GF-D8 (cell line): ENCODE measurements at places on chromosomes 11 and 22.

GRCh38 chr22:26835929-26836528 lies 178.6 kb downstream of the MIAT start:
- DNase-seq, result no peak

DNA sequence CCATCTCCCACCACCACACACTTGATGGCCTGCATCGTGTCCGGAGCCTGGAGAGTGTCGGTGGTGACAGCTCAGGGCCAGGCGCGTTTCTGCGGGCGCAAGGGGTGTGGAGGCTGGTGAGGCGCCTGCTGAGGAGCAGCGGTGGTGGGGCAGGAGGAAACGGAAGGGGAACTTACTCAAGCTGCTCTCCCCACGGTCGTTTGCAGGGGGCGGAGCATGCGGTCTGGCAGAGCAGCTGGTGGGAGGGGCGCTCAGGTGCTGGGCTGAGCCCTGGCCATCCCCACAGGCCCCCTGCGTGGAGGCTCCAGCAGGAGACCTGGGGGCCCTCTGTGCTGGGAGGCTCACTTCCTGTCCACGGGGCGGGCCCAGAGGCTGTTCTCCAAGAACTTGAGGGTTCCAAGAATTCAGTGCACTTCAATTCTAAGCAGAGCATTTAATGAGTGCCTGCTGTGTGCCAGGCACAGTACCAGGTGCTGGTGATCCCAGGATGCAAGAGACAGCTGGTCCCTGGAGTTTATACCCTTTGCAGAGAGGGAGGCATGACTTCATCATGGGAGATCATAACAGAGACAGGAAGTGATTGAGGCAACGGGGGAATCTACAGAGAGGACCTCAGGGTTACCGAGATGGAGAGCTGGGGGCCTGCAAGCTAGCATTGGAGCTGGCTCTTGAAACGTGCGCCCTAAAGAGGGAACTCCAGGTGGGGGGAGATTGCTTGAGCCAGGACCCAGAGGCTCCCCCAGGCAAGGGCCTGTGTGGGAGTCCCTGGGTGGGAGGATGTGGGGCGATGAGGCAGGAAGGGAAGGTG lies at the start of gene RAC2:
RAC2 (minus strand) TSS at position 156 of the 808 bp plus-strand sequence; CDS start at position 35, 121 bp downstream.
- peak; percentile 99 for DNase-seq

- DNase-seq, result no peak
Measured at GRCh38 chr11:35146074-35146521, 7.1 kb downstream of the CD44 start.

GRCh38 chr22:39946503-39947219 lies 13.5 kb upstream of the TMA7B start:
- DNase-seq, result no peak

DNA sequence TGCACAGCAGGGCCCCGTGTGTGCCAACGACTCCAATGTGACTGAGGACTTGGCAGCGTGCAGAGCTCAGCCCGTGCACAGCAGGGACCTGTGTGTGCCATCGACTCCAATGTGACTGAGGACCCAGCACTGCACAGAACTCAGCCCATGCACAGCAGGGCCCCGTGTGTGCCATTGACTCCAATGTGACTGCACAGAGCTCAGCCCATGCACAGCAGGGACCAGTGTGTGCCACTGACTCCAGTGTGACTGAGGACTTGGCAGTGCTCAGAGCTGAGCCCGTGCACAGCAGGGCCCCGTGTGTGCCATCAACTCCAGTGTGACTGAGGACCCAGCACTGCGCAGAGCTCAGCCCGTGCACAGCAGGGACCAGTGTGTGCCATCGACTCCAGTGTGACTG lies 347.8 kb upstream of the B3GAT1 start:
- no peak for DNase-seq

DNA sequence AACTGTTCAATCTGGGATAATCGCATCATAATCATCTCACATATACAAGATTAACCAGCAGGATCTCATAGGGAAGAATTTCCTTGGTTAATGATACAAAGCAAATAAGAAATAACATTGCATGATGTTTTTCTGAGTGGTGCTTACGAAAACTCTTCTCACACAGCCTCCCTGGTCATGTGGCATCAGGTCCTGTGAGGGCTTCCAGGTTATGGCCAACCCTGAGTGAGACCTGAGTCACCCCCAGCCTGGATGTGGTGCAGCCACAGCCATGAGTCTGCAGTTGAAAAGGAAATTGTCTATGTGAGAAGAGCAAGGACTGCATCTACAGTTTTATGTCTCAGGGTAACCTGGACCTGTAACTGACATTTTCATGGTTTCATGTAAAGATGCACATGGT lies 90.5 kb upstream of the XKR3 start:
- no peak for DNase-seq

- no peak for DNase-seq
Measured at GRCh38 chr22:21755851-21756284, 20.3 kb upstream of the YPEL1 start.

DNA sequence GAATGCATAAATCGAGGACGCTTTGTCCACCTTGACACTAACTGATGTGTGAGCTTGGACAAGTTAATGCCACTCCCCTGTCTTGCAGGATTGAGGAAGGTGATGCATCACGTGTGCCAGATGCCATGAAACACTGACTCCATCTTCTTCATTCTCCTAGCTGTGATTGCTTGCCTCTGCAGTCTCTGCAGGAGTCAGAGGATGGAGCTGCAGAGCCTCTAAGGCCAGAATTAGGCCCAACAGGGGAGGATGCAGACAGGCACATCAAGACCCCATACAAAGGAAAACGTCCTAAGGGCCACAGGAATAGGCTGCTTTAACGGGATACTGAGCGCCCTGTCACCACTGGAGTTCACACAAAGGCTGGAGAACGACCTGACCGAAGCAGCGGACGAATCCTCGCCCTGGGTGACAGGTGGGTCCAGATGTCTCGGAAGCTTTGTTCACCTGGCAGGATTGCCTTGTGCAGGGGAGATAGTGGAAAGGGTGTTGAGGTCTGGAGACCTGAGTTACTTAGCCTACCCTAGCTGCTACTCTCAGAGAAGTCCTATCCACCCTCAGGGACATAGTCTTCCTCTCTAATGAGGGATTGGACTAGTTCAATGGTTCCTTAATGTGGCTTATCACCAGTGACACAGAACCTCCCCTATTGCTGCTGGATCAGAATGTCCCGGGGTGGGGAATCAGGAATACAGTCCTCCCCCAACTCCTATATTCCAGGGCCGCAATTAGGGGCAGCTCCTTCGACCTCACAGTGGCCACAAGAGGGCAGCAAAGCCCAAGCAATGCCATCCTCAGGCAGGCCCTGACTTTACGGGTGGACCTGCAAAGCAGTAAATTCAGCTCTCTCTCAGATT lies 32.4 kb downstream of the DBX1 start:
- no peak for DNase-seq

DNA sequence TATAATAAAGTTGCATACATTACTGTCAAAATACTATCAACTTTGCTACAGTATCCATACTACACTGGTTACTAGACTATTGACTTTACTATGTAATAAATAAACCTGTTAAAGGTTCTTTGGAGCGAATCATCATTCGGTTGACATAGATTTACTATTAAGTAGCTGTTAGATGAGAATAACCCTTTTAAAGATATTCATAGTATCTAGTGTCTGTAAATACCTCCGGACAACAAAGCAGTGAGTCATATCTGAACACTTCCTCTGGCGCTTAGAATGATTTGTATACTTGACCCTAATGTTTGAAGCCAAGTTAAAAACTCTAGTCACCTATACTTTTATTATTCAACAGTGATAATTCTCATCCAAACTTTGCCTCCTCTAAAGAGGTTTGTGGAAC lies 84.7 kb downstream of the MSANTD4 start:
- DNase-seq, result no peak

DNA sequence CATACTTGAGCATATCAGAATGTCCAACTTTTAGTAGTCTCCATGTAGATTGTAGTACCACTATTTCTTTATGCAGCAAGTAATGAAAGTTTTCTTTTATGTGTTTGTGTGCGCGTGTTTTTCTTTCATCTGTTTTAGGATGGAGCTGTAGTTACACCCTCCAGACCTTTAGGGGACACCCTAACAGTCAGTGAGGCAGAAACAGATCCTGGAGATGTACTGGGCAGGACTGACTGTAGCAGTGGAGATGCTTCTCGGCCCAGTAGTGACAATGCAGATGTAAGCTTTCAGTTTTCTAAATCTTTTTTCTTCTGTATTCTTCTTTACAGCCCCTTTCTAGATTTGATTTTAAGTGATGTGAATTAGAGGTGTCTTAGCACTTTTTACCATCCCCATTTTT lies 79.9 kb upstream of the GRIK4 start:
- DNase-seq, result no peak

GRCh38 chr22:48827268-48827846 lies 1000.3 kb downstream of the BRD1 start:
- no peak for DNase-seq
